ENCODE measurements at places on chromosomes 16 and 17.

DNA sequence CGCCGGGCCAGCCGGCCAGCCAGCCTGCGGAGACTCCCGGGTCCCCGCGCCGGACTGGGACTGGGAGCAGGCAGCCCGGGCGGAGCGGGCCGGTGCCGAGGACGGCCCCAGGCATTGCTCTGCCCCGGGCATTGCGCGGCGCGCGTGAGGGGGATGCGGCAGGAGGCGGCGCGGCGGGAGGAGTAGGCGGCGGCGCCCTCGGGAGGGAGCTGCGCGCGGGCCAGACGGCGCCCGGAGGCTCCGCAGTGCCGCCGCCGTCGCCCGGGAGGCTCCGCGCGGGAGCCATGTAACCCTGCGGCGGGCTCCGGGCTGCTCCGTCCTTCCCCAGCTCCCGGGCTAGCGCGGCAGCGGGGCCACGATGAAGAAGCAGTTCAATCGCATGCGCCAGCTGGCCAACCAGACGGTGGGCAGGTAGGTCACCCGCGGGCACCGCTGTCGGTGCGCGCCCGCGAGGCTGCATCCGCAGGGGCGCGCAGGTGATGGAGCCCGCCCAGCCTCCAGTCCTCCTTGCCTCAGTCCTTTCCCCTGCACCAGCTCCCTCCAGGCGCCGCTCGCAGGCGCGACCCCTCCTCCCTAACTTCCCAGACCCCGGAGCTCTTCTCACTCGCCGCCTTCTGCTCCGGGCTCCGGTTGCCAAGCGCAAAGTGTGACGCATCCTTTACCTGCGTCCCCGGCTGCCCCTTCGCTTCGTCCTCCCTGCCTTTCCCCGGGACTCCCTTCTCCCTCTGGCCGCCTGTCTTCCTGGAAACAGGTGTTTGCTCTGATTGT, at the start of gene ARHGAP44:
Gene ARHGAP44, plus strand, starts transcription at position 18 of the 768 bp plus-strand sequence. Its CDS starts 341 bp downstream, at position 359.
- DNase-seq, result peak; percentile 20

DNA sequence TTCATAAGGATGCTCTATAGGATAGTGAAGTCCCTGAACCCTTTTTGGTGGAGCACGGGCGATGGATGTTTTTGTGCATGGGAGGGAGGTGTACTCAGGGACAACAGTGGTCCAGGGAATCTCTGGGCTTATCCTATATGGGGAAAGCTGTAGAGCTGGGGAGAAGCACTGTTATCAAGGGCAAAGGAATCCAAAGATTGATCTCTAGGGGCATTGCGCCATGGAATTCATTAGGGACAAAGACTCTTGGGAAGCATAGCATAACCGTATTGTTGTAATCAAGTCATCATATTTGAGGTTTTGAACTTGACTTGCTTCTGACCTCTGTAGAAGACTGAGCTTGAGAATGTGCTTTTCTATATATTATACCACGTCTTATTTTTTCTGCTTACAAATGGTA, 172.9 kb upstream of the ZFHX3 start:
- no peak for DNase-seq

DNA sequence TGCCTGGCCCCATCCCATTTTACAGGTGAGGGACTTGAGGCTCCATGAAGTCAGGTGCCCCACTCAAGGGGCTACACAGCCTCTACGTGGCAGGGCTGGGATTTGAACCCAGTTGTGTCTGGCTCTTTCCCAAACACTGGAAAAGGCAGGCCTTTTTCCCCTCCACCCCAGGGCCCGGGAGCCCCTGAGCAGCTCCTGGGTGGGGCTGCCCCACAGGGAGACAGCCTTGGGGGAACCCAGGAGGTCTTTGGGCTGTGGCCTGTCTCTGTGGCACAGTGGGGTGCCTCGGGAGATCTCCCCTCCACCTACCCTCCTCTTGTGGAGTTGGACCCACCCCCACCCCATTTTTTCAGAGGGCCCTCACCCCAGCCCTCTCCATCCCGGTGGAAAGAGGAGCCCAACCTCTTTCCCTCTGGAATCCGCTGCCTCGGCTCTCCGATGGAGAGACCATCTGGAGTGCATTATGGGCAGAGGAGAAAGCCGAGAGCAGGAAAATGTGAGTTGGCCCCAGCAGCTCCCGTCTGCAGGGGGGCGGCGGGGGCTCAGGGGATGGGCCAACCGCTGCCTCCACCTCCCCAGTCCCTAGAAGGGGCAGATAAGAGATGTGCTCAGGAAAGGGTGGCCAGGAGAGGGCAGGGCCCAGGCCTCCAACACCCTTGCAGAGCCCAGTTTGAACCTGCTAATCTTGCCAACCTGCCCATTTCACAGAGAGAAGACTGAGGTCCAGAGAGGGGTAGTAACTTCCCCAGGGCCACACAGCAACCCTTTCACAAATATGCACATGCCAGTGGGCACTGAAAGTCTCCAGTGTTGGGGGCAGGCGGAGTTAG, 15.4 kb upstream of the TMEM92 start:
- no peak for DNase-seq

DNA sequence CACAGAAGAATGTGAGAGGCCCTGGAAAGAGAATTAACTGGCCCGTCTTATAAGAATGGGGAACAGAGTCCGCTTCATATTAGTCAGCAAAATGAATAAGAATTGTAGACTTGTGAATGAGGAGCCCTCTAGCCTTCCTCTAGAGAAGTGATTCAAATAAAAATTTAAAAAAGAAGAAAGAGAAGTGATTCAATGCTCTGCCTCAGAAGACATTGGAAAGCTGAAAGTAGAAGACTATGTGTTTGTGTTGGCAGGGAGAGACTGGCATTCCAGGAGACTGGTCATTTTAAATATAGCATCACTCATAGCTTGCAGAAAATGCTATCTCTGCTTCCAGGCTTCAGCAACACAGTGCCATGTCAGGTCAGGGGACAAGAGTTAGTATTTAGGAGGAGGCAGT, 190.6 kb upstream of the HS3ST3A1 start:
- no peak for DNase-seq

- DNase-seq, result no peak
Observed at GRCh38 chr16:9612267-9612666, 520.8 kb downstream of the HAPSTR1 start.

- no peak for DNase-seq
Observed at GRCh38 chr17:58875261-58875660, 119.6 kb downstream of the PPM1E start.

DNA sequence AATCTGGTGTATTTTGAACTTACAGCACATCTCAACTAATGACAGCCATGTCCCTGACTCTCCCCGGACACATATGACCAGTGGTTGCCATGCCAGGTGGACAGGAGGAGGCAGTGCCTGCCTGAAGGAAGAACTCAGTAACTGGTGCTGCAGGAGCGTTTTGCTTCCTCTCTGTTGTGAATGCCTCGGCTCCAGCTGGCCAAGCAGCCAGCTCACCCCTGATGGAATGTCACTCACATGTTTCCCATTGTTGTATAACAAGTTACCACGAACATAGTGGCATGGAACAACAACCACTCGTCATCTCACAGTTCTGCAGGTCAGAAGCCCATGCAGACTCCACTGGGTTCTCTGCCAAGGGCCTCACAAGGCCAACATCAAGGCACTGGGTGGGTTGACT, 20.1 kb upstream of the IRF8 start:
- no peak for DNase-seq

DNA sequence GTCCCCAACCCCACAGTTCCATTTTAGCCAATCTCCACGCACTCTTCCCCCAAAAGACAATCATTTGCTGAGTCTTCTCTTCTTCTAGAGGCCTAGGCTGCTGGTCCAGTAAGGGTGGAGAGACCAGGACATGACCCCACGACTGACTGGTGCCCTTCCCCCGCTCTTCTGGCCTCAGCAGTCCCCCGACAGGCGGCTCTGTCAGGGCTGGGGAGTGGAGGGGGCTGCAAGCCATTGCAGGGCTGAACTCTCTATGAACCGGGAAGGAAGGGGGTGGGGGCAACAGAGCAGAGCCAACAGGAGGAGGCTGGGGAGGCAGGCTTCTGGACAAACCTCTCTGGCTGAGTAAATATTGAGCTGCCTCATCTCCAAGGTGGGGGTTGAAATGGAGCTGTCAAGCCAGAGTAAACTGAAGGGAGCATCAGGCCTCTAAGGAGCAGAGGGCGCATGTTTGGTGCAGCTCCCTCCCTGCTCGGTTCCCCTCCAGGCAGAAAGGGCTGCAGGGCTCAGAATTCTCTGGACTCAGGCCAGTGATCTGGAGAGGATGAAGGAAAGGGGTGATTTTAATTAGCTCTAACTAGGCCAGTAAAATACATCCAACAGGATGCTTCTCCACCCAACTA, 8.7 kb downstream of the HOXB1 start:
- no peak for DNase-seq

GRCh38 chr16:77840093-77840492, 51.7 kb downstream of the VAT1L start:
- DNase-seq, result no peak

DNA sequence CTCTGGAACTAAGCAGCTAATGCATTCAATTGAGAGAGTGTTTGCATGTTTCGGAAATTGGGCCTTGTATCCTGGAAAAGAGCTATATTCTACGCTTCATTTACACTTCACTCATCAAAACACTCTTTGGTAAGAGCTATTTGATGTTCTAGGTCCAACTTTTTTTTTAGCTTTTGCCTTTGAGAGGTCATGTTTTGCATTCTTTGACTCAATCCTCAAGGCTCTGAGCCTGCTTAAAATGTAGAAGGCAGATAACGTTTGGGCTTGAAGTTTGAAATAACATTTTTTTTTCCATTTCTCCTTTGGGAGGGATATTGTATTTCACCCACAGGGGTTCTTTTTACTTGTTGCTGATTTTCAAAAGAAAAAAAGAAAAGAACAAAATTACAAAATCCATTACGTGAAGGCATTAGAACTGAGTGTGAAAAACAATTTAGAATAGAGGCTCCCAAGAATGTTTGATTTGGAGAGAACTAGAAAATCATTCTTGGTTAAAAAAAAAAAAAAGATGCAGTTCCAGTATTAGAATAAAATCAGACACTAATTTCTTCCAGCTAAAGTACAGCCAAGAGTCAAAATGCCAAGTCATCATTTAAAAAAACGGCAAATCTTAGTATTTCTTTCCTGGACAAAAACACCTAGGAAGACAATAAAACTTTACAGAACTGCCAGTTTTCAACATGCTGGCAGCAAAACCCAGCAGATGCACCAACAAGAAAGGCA, 268.5 kb downstream of the GRIN2A start:
- no peak for DNase-seq

- DNase-seq, result peak; percentile 96
Observed at GRCh38 chr17:67366193-67367157, at the start of gene PSMD12. Gene PSMD12, minus strand, starts transcription at chr17:67366577. Its CDS starts 58 bp downstream, at chr17:67366519.

GRCh38 chr17:62650587-62650986, 23.1 kb downstream of the MRC2 start:
- DNase-seq, result no peak

DNA sequence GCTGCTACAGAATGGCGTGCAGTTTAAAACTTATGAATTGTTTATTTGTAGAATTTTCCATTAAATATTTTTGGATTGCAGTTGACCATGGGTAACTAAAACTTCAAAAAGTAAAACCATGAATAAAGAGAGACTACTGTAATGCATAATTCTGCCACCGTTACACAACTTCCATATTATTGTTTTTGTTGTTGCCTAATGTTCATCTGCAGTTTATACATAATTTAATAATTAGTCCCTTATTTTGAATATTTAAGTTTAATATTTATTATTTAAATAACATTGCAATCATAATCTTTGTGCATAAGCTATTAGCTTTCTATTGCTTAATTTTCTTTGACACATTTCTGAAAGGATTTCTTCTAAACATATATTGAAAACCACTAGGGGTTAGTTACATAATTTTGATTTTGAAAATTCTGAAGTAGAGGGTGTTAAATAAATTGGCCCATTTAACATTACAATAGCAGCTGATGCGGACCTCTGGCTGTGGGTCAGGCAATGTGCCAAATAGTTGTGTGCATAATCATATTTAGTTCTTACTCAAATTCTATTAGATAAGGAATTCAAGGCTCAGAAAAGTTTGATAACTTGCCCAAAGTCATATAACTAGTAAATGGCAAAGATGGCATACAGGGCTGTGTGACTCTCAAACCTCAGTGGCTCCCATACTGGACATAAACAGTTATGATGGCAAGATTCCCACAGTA, 31.1 kb downstream of the PPM1E start:
- no peak for DNase-seq

GRCh38 chr17:57984261-57984890, 3.7 kb downstream of the VEZF1 start:
- no peak for DNase-seq

DNA sequence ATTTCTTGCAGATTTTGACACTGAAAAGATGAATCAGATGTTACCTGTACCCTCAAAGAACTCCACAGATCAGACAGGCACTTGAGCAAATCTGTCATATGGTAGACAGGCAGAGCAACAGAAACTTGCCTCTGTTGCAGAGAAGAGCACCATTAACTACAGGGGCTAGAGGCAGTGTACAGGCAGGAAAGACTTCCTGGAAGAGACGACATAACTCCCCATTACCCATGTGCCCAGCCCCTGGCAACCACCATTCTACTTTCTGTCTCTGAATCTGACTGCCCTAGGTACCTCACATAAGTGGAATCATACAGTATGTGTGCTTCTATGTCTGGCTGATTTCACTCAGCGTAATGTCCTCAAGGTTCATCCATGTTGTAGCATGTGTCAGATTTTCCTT, 15.5 kb downstream of the GFOD2 start:
- no peak for DNase-seq

GRCh38 chr17:48624544-48625494, 1.3 kb downstream of the HOXB9 start:
- DNase-seq, result peak; percentile 58

DNA sequence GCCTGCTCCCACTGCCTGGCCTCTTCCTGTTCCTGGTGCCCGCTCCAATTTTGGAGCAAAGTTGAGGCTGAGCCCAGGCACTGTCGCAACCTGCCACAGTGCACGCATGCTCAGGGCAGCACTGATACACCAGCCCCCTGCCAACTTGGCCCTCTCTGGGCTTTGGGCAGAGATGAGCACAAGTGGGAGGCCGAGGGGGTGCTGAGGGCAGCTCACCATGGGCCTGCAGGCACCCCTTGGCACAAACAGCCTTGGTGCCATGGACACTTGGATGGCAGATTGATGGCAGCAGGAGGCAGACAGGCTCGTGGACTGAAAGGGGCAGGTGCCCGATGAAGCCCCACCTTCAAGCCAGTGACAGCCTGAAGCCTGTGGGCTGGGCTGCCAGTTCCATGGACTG, 42.9 kb downstream of the PIGL start:
- no peak for DNase-seq

DNA sequence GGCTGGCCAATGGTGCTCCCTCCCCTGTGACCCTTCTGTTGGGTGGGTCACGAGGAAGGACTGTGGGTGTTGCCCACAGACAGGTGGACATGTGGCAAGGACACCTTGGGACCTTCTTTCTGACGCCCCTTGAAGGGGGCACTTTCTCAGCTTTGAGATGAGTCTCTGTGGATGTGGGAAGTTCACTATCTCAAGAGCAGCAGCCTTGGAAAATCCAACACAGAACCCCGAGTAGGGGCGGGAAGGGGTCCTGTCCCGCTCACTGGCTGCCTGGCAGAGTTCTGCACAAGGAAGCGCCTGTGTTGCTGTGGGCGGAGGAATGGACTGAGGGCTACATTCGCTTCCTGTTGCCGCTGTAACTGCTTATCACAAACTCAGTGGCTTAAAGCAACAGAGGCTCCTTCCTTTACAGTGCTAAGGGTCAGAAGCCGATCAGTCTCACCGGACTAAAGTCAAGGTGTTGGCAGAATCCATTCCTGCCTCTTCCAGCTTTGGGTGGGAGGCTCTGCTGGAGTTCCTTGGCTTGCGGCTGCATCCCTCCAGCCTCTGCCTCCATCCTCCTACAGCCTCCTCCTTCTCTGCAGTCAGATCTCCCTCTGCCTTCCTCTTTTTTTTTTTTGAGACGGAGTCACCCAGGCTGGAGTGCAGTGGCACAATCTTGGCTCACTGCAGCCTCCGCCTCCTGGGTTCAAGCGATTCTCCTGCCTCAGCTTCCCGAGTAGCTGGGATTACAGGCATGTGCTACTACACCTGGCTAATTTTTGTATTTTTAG, 305.2 kb downstream of the SEC14L1 start:
- DNase-seq, result no peak

All from HAP-1 (cell line).